Inflammatory macrophage treated with lipopolysaccharide for 1 hour (primary cell): ENCODE measurements at places on chromosomes 1 and 21.

- no peak for DNase-seq
These were observed 125.9 kb upstream of the GREM2 start for GRCh38 chr1:240737766-240738265.

GRCh38 chr1:34005309-34005708, 141.4 kb downstream of the HMGB4 start:
- no peak for DNase-seq

DNA sequence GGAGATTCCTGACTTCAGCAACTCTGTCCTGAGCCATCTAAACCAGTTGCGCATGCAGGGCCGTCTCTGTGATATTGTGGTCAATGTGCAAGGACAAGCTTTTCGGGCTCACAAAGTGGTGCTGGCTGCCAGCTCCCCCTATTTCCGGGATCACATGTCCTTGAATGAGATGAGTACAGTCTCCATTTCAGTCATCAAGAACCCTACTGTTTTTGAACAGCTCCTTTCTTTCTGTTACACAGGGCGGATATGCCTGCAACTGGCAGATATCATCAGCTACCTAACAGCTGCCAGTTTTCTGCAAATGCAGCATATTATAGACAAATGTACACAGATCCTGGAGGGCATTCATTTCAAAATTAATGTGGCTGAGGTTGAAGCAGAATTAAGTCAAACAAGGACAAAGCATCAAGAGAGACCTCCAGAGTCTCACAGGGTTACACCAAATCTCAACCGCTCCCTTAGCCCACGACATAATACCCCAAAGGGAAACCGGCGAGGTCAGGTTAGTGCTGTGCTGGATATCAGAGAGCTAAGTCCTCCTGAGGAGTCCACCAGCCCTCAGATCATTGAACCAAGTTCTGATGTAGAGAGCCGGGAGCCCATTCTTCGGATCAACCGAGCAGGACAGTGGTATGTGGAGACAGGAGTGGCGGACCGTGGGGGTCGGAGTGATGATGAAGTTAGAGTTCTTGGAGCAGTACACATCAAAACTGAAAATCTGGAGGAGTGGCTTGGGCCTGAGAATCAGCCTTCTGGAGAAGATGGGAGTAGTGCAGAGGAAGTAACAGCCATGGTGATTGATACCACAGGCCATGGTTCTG, 2.3 kb downstream of the ZBTB37 start:
- no peak for DNase-seq

DNA sequence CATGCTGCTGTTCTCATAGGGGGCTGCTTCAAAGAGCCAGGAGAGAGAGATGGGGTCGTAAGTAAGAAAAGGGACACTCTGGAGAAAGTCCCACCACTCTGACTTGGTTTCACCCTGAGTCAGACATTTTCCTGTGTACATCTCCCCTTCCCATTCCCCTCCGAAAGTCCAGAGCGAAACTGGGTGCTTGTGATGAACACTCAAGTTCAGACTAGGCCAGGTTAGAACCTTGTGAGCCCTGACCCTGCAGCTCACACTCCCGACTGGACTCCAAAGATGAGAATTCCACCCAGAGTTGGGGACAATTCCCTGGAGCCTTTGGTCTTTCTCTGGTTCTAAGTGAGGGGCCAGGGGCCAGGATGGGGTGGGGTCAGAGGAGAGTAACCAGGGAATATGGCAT, 139.5 kb downstream of the CNIH3 start:
- DNase-seq = no peak
